ENCODE measurements at places on chromosomes 6 and 20.

DNA sequence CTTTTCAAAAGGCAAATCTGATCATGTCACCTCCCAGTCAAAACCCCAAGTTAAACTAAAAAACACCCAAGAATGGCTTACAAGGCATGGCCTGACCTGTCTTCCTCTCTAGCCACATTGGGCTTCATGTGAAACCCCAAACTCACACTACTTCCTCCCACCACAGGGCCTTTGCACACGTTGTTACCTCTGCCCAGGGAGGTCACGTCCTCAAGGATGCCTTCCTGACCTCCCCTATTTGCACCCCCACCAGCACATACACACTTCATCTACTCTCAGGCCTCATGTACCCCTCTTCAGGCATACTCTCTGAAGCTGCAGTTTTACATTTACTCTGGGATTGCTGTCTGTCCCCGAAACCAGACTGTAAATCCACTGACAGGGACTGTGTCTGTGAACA, 6.1 kb downstream of the EZR start:
- no peak for DNase-seq

GRCh38 chr20:51318058-51318949, 224.2 kb downstream of the NFATC2 start:
- no peak for DNase-seq

- DNase-seq, result no peak
Measured at GRCh38 chr6:100678027-100678426, 203.1 kb downstream of the ASCC3 start.

DNA sequence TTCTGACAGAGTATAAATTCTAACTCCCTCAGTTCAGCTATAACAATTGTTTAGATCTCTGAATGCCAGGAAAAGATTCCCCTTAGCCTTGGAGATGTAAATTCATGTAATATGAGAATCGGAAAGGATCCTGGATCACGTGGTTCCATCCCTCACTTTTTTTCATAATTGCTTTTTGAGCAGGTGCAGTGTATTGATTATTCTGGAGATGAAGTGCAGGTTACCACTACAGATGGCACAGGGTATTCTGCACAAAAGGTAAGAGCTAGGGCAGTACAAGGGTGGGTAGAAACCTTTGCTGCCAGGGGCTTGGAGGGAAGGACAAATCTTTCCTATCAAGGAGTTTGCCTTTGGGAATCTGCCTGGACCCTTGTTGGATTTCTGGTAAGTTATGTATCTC, 52.7 kb downstream of the KDM1B start:
- no peak for DNase-seq

- no peak for DNase-seq
Measured at GRCh38 chr6:118649918-118650581, 1.3 kb downstream of the CEP85L start.

GRCh38 chr6:70040766-70041165, 174.4 kb downstream of the COL19A1 start:
- DNase-seq, result no peak

All from stimulated activated CD8-positive, alpha-beta memory T cell treated with anti-CD3 and anti-CD28 coated beads, Interleukin-2, amount 100 ng/mL, for 1 hour (primary cell).